ENCODE measurements at places on chromosomes 6 and 20. TPM values are rescaled to one million over a fixed set of nuclear protein-coding genes. Genes with fewer than 3 reads are reported as not detected.

The DEFB127 gene
- polyA plus RNA-seq = not detected

GRCh38 chr6:163579880-163580295 lies 165.4 kb downstream of the QKI start:
- DNase-seq = no peak

The RSPO3 gene
- polyA plus RNA-seq = 14.2 TPM

The NRSN1 gene
- 0.12 TPM for polyA plus RNA-seq
